Thyroid gland (tissue), 4 donors: ENCODE measurements at places on chromosomes 7 and 10. TPM values are rescaled to one million over a fixed set of nuclear protein-coding genes. Genes with fewer than 3 reads are reported as not detected.

LRWD1 gene
- total RNA-seq = 12.7 TPM

GRCh38 chr7:14748461-14748860, 154.1 kb downstream of the DGKB start:
- DNase-seq = no peak
- H3K27ac ChIP-seq = no peak overlapping the region
- H3K27me3 ChIP-seq = no peaks in the 10 kb centered on the region
- no peaks in the 10 kb centered on the region for H3K4me1 ChIP-seq

DNA sequence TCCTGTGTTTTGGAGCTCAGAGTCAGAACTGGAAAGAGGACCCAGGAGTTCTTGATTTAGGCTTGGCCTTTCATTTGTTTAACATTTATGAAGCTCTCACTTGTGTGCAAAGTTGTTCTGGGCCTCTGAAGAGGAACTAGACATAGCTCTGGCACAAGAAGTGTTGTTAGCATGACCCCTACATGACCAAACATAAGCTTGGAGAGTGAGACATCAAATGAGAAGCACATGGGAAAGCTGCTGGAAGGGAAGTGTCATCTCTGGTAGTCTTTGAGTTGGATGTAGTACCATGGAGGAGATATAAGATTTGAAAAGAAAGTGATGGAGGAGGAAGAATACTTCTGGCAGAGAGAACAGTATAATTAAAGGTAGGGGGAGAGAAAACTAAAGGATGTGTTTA, 370.1 kb downstream of the ADRA2A start:
- no peaks in the 10 kb centered on the region for H3K27me3 ChIP-seq
- no peaks in the 10 kb centered on the region for H3K36me3 ChIP-seq
- H3K4me1 ChIP-seq = peaks cover 4% of the 10 kb centered on the region
- DNase-seq = no peak
- H3K4me3 ChIP-seq = no peak overlapping the region

OR2A1 gene
- 1.4 TPM for total RNA-seq
